Osteoblast (primary cell): ENCODE measurements at places on chromosomes 6 and 20. TPM values are rescaled to one million over a fixed set of nuclear protein-coding genes. Genes with fewer than 3 reads are reported as not detected.

DNA sequence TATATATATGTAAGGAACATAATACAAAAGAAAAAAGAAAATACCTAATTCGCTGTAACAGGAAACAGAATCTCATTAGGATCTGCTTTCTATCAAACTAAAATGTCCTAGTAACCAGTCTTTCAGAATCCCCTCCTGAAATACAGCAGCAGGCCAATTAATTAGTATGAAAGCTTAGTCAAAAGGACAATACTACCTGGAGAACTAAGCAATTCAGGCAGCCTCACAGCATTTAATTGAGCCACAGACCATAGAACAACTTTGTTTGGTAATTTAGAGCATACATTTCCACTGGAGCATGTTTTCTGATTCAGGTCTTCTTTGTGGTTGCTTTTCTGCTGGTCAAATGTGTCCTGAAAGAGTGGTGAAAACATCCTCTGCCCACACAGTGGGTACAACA lies 516.0 kb downstream of the LMBRD1 start:
- H3K27ac ChIP-seq = no peak overlapping the region
- no peak overlapping the region for H3K4me3 ChIP-seq

- no peak for DNase-seq
- no peaks in the 10 kb centered on the region for H3K27me3 ChIP-seq
- H3K36me3 ChIP-seq = no peaks in the 10 kb centered on the region
- no peak overlapping the region for H3K4me3 ChIP-seq
- no peaks in the 10 kb centered on the region for H3K4me1 ChIP-seq
- no peak overlapping the region for H3K27ac ChIP-seq
These were observed 127.9 kb downstream of the LMBRD1 start for GRCh38 chr6:69668916-69669315.

GRCh38 chr6:1787894-1788293 lies 178.2 kb downstream of the FOXC1 start:
- H3K4me3 ChIP-seq = no peak overlapping the region
- DNase-seq = peak; percentile 96
- no peaks in the 10 kb centered on the region for H3K27me3 ChIP-seq

DNA sequence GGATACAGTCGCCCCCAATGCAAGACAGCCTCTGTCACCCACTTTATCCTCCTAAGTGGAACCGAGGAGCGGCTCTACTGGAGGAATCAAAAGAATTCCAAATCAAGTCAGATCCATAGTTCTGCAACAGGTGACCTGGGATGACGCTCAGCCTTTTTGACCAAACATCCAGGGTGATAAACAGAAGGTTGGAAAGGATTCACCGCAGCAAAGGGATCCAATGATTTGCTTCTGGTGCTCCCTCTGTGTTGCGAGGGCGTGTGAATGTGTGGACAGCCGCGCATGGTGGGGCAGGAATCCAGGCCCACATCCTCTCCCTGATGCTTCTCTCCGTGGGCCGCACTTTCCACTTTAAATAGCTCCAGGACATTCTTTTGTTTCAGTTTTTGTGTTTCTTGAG lies 116.8 kb upstream of the CDH4 start:
- H3K27ac ChIP-seq = no peak overlapping the region
- no peaks in the 10 kb centered on the region for H3K36me3 ChIP-seq
- H3K4me1 ChIP-seq = no peaks in the 10 kb centered on the region
- H3K27me3 ChIP-seq = peaks cover 13% of the 10 kb centered on the region
- no peak for DNase-seq

- H3K4me1 ChIP-seq = no peaks in the 10 kb centered on the region
- no peaks in the 10 kb centered on the region for H3K27me3 ChIP-seq
- no peaks in the 10 kb centered on the region for H3K36me3 ChIP-seq
- H3K27ac ChIP-seq = no peak overlapping the region
- no peak overlapping the region for H3K4me3 ChIP-seq
These were observed 131.1 kb downstream of the OLIG3 start for GRCh38 chr6:137362878-137363804.

- no peaks in the 10 kb centered on the region for H3K36me3 ChIP-seq
- DNase-seq = peak; percentile 84
- H3K27me3 ChIP-seq = no peaks in the 10 kb centered on the region
- H3K4me3 ChIP-seq = no peak overlapping the region
- peaks cover 12% of the 10 kb centered on the region for H3K4me1 ChIP-seq
- peak overlapping the region; percentile 42 for H3K27ac ChIP-seq
These were observed 144.7 kb downstream of the SCML4 start for GRCh38 chr6:107679457-107679856.

DNA sequence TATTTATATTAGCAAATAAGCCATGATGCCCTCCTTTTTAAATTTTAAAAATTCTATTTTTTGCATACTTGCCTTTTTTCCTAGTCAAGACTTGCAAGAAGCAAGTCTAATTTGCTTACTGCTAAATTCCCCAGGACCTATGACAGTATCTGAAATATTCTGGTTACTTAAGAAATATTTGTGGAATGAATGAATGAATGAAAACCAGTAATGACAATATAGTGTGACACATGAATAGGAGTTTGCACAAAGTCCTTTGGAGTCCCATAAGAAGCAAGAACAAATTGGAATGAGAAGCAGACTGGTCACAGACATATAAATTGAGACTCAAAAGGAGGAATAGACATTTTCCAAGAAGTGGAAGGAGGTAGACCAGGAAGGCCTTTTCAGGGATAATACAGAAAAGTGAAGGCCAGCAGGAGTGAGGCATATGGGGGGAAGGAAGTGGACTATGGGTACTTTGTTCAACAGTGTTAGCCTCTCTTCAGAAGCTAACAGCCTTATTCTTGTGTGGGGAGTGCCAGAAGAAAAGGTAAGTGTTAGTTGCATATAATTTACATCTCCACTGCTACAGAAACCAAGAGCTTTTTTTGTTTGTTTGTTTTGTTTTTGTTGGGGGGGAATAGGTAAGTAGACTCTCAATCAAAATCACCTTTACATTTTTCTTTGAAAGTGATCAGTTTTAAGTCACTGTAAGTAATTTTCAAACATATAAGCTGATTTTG lies 93.6 kb upstream of the FAM184A start:
- no peaks in the 10 kb centered on the region for H3K36me3 ChIP-seq
- H3K27ac ChIP-seq = no peak overlapping the region
- H3K4me3 ChIP-seq = no peak overlapping the region
- DNase-seq = no peak
- no peaks in the 10 kb centered on the region for H3K27me3 ChIP-seq

- peaks cover 12% of the 10 kb centered on the region for H3K27me3 ChIP-seq
- no peak overlapping the region for H3K27ac ChIP-seq
- no peaks in the 10 kb centered on the region for H3K36me3 ChIP-seq
- DNase-seq = no peak
These were observed 33.7 kb upstream of the MDGA1 start for GRCh38 chr6:37731371-37731770.

GRCh38 chr6:34236131-34236442 lies 586 bp upstream of the HMGA1 start:
- peaks cover 28% of the 10 kb centered on the region for H3K4me1 ChIP-seq
- H3K4me3 ChIP-seq = peak overlapping the region; percentile 73
- no peak overlapping the region for H3K27ac ChIP-seq
- peak; percentile 41 for DNase-seq

The CLPSL2 gene
- total RNA-seq = not detected in 2 replicates

The CABLES2 gene
- total RNA-seq = 1.8 TPM in 2 replicates

The GLP1R gene
- not detected in 2 replicates for total RNA-seq

The C6orf163 gene
- total RNA-seq = 2.7 and 3.3 TPM in 2 replicates

The LRRC73 gene
- 0.36 and 0.59 TPM in 2 replicates for total RNA-seq

The JPH2 gene
- total RNA-seq = 1.2 and 2.2 TPM in 2 replicates
